ENCODE measurements at places on chromosomes 5 and 9. TPM values are rescaled to one million over a fixed set of nuclear protein-coding genes. Genes with fewer than 3 reads are reported as not detected.

The PIP5KL1 gene
- 1.1 TPM for total RNA-seq

The TMC1 gene
- 0.02 TPM for total RNA-seq

The DIPK1B gene
- total RNA-seq = 6.1 TPM

The CDKN2B gene
- total RNA-seq = not detected

The SPAG8 gene
- total RNA-seq = 0.34 TPM

The PCDHB2 gene
- total RNA-seq = 3.3 TPM

The LRRC70 gene
- 0.13 TPM for total RNA-seq

The IL13 gene
- total RNA-seq = not detected

The PNPLA7 gene
- 0.44 TPM for total RNA-seq

The SPEF2 gene
- 1.8 TPM for total RNA-seq

The OR13C2 gene
- total RNA-seq = not detected

The TTC39B gene
- 1.2 TPM for total RNA-seq

The KIF27 gene
- total RNA-seq = 1.1 TPM

The HCN1 gene
- not detected for total RNA-seq

The IL4 gene
- not detected for total RNA-seq

The TSLP gene
- total RNA-seq = not detected

The KCNIP1 gene
- total RNA-seq = not detected

The FREM1 gene
- total RNA-seq = not detected

The DAB2IP gene
- total RNA-seq = 9.8 TPM

The CDX1 gene
- total RNA-seq = not detected

The FCN2 gene
- total RNA-seq = not detected

The QRFP gene
- not detected for total RNA-seq

The PCDHA1 gene
- 0.14 TPM for total RNA-seq

The PCDHGB5 gene
- total RNA-seq = 1.9 TPM

The COL27A1 gene
- 7.8 TPM for total RNA-seq

The CDKN2B-AS1 gene
- total RNA-seq = not detected

The LRRTM2 gene
- total RNA-seq = not detected

The SAXO1 gene
- not detected for total RNA-seq

The TENT4A gene
- total RNA-seq = 21.4 TPM
